Activated T-helper 17 cell treated with anti-CD3 and anti-CD28 coated beads, Interleukin-2, amount 50 U/mL, for 72 hours (primary cell): ENCODE measurements at places on chromosomes 2 and 18. TPM values are rescaled to one million over a fixed set of nuclear protein-coding genes. Genes with fewer than 3 reads are reported as not detected.

DNA sequence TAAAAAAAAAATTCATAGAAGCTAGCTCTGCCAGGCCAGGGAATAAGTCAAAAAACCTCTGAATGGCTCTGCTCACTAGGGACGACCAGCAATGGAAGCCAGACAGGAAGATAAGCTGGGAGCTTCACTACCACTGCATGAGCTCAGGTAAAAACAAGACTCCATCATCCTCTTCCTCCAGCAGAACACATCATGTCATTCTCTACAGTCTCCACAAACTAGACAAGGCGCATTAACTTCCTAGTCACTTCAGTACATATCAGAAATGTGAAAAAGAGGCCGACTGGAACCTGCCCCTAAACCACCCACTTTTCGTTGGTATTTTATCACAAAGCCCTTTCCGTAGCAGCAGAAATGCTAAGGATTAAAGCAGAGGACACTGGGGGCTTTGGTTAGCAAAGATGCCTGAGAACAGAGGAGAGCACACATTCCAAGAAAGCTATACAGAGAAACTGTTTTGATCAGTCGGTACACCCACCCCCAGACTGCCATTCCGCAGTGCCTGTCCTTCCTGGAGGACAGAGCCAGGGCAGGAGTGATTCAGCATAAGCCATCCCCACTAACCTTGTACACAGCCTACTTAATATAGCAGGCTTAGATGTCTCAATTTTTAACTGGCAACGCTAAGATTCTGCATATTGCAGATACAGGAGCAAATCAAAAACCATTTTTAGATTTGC lies 53.4 kb downstream of the AAK1 start:
- peak; percentile 16 for ATAC-seq

DNA sequence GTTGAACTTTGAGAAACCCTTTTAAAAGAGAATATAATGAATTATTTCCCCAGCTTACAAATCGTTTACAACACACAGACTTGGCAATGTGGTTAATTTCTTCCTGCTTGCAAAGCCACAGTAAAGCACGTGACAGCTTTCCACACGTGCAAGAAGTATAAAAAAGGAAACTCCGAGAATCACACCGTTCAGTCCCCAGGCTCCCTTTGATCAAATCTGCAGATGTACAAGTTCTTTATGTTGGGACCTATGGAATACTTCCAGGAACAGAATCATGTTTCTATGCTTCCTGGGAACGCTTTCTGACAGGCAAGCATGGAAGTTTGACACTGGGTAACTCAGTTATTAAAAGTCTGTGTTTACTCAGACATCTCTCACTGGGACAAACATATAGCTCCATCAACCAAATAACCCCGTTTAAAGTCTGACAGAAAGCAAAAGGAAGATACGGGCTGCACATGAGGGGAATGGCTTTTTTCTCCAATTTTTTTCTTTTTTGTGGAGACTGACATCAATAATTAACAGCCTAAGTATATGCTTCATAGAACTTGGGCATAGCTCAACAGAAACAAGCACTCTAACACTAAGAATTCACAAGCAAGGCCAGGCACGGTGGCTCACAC lies 134.8 kb downstream of the EIPR1 start:
- ATAC-seq: peak; percentile 56

GRCh38 chr2:164560181-164560792 lies 61.0 kb downstream of the GRB14 start:
- no peak for ATAC-seq

GRCh38 chr2:42932271-42933151 lies 140.1 kb upstream of the HAAO start:
- ATAC-seq: no peak

Gene PRKCE
- total RNA-seq: 16.6 TPM

Gene RNF125
- 14.5 TPM for total RNA-seq
